ENCODE measurements at places on chromosomes 7 and 10.

- DNase-seq: no peak
Observed at GRCh38 chr10:19014498-19014897, 34.1 kb upstream of the MALRD1 start.

DNA sequence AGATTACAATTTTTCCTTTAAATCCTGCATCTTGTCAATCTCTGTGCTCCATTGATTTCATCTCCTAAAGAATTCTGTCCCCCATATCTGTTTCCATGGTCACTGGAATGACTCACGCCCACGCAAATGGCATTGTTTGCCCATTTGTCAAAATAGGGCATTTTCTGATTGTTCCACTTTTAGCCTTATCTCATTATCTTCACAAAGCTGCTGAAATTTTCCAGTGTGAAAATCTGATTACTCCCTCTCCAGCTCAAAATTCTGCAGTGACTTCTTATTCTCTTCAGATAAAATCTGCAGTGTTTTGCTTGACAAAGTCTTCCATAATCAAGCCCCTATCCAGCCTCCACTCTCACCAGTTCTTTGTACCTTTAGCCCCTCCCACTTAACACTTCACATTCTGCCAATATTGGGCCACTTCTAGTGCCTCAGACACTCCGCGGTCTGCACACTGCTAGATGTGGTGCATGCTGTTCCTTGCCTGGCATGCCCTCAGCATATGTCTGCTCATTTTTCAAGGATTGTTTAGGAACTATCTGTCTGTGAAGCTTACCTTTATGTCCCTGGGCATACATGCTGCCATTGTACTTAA lies 33.9 kb upstream of the CTTNBP2 start:
- DNase-seq: no peak

DNA sequence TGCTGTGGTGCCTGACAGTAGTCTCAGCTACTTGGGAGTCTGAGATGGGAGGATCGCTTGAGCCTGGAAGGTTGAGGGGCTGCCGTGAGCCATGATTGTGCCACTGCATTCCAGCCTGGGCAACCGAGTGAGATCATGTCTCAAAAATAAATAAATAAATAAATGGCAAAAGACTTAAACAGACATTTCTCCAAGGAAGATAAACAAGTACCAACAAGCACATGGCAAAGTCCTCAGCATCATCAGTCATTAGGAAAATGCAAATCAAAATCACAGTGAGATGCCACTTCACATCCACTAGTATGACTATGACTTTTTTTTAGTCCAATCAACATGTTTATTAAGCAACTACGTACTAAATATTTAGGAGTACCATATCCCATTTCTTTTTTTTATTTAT lies 21.3 kb upstream of the KPNA7 start:
- DNase-seq: no peak

- DNase-seq: peak; percentile 56
Observed at GRCh38 chr7:4791738-4792536, 16.5 kb downstream of the AP5Z1 start.

- no peak for DNase-seq
Observed at GRCh38 chr7:77537136-77537777, at the start of gene PTPN12. Gene PTPN12 (plus strand): TSS chr7:77537295. CDS start chr7:77537547, 252 bp downstream.

GRCh38 chr7:118289476-118289875 lies 65.0 kb downstream of the ANKRD7 start:
- DNase-seq: no peak

DNA sequence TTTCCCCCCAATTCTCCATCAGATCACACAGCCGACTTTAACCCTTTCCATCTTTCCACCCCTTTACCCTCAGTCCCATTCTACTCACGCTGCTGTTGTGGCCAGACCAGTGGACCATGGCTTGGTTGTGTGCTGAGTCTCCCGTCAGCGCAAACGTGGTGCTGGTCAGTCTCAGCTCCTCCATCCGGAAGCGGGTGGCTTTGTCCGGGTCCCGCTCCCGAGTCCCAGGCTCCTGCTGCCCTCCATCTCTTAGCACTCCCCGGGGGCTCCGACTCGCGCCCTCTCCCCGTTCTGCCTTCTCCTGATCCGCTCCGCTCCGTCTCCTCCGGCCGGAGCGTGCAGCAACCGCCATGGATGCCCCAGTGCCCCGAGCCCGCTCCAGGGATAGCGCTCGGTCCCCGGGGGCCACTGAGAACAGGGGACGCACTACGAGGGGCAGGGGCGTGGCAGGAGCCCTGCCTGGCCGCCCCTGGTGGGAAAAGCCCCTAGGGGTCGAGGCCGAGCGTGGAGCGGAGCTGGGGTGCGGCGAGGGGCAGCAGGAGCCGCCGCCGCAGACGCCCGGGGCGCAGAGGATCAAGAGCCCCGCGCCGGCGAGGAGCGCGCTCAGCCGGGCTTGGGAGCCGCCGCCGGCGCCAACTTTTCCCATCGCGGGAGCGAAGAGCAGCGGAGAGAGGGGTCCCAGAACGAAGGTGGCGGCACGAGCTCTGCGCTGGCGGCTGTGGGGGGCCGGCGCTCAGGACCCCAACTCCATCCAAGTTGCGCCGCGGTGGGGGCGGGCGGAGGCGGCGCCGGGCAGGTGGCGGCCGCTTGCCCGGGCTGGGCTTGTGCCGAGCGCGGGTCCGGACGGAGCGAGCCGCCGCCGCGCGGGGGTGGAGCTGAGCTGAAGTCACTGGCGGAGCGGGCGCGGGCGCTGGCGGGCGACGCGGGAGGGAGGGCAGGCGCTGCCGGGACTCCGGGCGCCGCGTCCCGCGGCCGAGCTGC lies at the start of gene SORCS1:
Gene SORCS1 (minus strand): TSS at position 826 of the 981 bp plus-strand sequence.
- DNase-seq: no peak

GRCh38 chr7:115672024-115672423 lies 358.5 kb downstream of the TFEC start:
- no peak for DNase-seq

DNA sequence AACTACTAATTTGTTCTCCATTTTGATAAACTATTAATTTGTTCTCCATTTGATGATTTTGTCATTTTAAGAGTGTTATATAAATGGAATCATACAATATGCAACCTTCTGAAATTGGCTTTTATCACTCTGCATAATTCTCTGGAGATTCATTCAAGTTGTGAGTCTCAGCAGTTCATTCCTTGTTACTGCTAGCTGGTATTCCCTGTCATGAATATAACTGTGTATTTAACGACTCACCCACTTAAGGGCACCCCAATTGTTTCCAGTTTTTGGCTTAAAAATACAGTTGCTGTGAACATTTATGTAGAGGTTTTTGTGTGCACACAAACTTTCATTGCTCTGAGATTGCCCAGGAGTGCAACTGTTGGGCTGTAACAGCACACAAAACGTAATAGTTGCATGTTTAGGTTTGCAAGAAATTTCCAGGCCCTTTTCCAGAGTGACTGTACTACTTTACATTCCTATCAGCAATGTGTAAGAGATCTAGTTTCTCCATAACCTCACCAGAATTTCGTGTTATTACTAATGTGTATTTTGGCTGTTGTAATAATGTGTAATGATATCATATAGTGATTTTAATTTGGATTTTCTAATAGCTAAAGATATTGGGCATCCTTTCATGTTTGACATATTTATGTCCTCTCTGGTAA lies 153.2 kb upstream of the ADCY1 start:
- no peak for DNase-seq

DNA sequence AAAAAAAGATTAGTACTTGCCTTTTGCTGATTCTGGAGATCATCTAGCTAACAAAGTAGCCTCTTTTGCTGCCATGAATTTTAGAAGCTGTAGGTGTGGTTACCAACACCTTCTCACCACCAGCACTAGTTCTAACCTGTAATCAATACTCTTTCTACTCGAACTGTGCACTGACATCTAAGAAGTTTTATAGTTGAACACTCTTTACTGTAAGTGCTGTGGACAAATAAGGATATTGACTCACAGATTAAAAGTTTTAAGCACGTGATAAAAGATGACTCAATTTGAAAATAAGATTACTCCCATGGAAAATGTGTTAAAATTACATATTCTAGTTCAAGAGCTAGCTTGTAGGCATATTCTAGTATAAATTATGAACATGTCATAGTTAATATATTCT lies 89.9 kb downstream of the REEP3 start:
- no peak for DNase-seq

- DNase-seq: no peak
Observed at GRCh38 chr10:112872728-112873127, 77.3 kb upstream of the TCF7L2 start.

DNA sequence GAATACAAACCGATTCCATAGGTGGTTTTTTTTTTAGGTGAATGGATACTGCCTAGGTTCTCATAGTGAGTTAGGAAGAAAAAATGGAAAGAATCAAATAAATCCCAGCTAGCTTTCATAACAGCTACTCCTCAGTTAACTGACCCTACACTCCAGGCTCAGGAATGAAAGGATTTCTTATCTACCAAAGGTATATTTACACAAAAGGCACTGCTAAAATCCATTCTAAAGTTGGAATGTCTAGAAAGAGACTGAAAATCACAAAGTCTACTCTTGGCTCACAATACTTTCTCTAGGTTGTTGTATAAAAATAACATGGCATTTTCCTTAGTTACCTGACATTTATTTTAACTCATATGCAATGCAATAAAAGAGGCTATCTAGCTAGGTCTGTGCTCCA lies 375.2 kb downstream of the MAGI2 start:
- DNase-seq: no peak

GRCh38 chr7:111780527-111780926 lies 218.2 kb upstream of the IMMP2L start:
- no peak for DNase-seq

DNA sequence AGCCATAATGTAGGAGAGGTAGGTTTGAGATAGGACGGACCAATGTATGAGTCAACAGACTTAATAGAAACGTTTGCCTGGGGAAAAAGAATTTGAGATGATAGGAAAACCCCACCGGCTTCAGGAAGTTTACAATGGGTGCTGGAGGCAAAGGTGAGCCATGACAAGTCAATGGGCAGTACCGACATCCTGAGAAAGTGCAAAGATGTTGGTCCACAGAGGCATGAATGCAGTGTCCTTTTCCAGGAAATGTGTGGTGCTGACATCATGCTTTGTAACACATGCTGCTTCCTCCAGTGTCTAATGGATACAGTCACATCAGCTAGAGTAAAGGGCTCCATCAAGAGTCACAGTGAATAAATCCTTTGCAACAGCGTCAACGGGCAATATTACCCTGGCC lies 533.6 kb downstream of the INHBA start:
- no peak for DNase-seq

GRCh38 chr10:62972103-62972502 lies 155.9 kb upstream of the EGR2 start:
- DNase-seq: no peak

DNA sequence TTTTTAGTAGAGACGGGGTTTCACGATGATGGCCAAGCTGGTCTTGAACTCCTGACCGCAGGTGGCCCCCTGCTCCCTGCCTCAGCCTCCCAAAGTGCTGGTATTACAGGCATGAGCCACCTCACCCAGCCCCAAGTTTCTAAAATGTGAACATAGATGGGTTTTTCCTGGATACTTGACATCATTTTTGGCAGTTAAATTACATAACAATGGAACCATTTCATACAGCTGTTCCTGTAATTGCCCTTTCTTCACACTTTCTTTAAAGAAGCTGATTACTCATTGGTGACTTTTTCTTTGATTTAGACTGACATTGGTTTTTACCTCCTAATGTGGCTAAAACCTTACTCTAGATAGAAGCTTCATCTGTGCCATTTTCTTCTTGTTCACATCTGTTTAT lies 5.9 kb downstream of the ZKSCAN1 start:
- DNase-seq: no peak

GRCh38 chr7:1093502-1093843 lies 5.6 kb downstream of the GPER1 start:
- DNase-seq: no peak

GRCh38 chr10:73253225-73253555 lies 746 bp upstream of the MRPS16 start:
- DNase-seq: no peak

GRCh38 chr7:2631946-2632732 lies at the start of gene TTYH3:
Gene TTYH3 (plus strand): TSS chr7:2631986. CDS start chr7:2632156, 170 bp downstream.
- no peak for DNase-seq

DNA sequence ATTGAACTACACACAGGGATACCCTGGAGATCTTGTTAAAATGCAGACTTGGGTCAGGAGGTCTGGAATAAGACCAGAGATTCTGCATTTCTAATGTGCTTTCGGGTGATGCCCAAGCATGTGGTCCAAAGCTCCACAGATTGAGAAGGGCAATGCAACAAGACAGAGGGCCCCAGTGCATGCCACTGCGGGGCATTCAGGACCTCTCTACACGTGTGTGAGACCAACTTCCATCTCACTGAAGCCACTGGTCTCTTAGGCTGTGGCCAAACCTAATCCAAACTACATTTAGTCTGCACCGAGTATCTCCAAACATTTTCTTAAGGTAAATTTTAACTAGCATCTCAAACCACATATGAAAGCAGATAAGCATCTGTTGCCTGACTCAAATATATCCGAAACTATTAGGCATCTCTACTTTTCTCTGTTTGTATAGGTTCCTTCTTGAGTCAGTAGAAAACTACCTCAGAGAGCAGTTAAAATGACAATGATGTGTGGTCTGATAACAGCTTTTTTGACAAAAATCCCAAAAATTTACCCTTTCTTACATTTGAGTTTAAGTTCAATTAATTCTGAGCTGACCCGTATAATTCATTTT lies 107.5 kb downstream of the ELMO1 start:
- DNase-seq: no peak

DNA sequence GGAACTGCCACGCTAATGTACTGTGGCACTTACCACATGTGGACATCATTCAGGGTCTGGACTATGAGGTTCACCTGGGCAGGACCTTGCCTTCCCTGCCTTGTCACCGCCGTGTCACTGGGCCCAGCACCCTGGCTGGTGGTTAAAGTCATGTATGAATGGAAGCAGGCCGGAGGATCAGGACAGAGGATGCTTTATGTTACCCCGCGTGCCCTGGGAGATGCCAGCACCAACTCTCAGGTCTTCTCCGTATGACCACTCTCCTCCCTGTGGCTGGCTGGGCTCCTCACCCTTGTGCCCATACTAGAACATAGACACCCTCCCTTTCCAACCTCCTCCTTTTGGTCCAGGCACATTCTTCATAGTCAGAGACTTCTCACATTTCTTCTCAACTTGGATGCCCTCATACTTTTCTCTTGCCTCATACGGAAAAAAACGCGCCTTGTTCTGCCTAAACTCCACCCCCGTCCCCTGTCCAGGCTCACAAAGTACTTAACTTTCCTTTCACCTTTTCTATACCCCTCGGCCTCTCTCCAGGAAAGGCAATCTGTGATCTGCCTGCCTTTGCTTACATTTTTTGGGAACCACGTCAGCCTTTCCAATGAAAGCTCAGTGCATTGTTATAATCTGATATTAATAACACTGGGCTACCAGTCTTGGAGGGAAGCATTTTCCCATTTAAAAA lies 240.0 kb downstream of the TEX36 start:
- DNase-seq: no peak

GRCh38 chr10:45581582-45582385 lies 90.8 kb downstream of the ZFAND4 start:
- DNase-seq: no peak

GRCh38 chr10:131767716-131768115 lies 133.1 kb upstream of the PPP2R2D start:
- DNase-seq: no peak

DNA sequence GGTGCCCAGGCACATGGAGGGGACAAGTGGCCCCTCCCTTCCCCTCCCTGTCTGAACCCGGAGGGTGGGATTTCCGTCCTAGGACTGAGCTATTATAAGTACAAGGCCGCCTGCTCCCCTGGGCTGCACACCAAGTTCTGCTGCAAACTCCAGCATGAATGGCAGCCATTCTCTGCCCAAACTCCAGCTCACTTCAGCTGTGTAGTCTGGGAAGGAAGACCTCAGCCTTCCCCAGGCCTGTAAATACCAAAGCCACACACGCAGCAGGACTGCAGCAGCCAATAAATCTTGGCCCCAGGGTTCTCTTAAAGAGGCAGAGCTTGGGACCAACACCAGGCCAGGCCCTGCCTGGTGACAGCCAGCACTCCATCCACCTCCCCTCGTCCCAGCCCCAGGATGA lies 291.3 kb upstream of the ZMIZ1 start:
- no peak for DNase-seq

Measured in activated naive CD4-positive, alpha-beta T cell (primary cell).